ENCODE measurements at places on chromosomes 3 and 15.

- DNase-seq, result peak; percentile 6
These were observed 219.2 kb upstream of the ARHGEF26 start for GRCh38 chr3:153901991-153902390.

GRCh38 chr3:138234401-138235179, 47.5 kb downstream of the ARMC8 start:
- DNase-seq, result peak; percentile 83

DNA sequence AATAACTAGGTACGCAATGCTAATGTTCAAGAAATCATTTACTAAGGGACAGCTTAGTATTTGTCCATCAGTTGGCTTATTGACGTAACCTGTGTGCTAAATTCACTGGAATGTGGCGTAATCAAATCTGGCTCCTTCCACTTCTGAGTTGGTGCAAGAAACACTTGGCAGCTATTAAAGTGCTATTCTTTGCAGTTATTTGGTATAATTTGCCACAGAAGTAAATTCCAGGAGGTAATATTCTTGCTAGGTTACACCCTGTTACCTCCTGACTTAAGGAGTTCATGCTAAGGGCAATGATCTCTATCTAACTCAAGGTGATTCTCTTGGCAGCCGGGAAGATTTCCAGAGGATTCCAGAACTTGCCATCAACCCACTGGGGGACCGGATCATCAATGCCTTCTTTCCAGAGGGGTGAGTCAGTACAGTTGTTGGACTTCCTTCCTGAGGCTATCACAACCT, 25.5 kb downstream of the CHP1 start:
- DNase-seq, result no peak

DNA sequence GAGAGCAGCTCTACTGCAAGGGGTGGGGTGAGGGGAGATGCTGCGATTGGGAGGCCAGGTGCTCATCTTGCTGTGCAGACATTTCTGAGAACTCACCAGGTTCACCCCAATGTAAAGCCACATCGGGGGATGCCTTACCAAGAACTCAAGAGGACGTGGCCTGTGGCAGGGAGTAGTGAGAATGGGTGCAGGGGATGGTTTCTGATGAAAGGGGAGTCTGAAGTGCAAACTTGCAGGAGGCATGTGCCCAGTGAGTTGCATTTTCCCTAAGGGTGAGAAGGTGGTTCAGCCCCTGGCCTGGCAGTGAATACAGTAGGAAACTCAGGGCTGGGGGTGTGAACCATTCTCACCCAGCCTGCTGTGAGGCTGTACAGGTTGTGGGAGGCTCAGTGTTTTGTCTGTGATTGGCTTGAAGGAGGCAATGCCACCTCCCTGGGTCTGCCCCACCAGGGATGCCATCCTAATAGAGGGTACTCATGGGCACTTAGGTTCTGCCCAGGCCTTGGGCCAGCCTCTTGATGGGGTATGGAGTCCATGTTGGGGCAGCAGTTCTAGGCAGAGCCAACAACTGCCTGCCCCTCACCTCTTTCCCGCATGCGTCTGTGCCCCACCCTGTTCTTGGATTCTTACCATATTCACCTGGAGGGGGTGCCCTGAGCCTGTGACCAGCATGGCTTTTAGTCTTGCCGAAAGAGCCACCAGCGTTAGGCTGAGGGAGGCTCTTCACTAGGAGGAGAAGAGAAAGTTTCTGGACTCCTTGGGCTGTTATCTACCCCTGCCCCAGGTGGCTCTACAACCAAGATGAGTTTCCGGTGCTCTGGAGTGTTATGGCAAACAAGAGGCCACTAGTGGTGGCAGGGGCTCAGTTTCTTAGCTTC, 4.5 kb downstream of the HEMK1 start:
- DNase-seq, result no peak

GRCh38 chr3:11549580-11550140, 94.1 kb downstream of the VGLL4 start:
- no peak for DNase-seq

GRCh38 chr3:110654843-110655502, 416.6 kb upstream of the NECTIN3 start:
- no peak for DNase-seq

DNA sequence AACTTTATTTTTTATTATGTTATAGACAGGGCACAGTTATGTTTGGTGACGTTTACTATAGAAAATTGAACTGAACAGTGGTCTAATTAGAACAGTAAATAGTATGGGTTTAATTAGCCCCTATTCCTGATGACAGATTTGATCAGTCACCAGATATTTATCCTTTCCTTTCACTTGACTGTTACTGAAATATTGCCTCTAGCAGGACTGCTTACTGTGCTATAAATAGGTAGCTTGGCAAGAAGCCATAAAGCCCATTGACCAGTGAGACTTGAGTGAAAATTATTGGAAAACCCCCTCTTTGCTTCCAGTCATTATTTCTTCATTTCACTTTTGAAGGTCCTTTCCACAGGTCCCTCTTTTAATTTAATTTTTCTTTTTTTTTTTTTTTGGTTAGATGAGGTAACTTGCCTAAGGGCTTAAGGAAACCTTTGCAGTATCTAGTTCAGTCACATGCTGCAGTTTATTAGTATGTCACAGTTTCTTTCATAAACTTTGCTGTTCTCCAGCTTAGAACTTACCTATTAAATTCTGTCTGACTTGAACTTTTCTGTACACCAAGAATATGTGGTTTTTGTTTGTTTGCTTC, 115.6 kb downstream of the ADAMTSL3 start:
- no peak for DNase-seq

- DNase-seq, result no peak
These were observed 22.3 kb downstream of the CAND2 start for GRCh38 chr3:12818773-12819172.

- no peak for DNase-seq
These were observed 18.2 kb downstream of the HRG start for GRCh38 chr3:186683979-186684378.

DNA sequence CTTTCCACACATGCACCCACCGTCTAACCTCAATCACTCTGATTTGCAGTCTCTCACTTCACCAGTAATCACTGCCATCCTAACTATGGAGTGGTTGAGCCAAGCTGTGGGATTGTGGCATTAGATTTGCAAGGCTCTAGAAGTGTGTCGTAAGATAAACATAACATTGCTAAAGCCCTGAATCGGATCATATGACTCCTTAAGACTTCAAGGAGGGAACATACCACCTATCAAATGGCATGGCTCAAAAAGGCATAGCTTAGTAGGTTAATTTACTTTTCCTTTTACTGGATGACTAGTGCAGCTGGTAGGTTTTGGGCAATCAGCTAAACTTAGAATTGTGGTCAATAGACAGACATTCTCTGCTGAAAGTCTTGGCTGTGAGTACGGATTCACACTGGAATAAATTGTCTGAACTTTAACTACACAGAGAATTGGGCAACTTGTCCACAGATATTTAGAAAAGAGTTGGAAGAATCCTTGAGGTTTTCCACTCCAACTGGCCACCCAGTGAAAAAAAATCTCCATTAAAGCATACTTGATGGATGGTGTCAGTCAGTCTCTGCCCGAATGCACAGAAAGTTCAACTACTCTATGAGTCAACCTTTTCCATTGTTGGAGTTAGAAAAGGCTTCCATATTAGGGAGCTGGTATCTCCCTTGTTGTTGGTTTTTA, 476.7 kb upstream of the CBLB start:
- DNase-seq, result peak; percentile 99

DNA sequence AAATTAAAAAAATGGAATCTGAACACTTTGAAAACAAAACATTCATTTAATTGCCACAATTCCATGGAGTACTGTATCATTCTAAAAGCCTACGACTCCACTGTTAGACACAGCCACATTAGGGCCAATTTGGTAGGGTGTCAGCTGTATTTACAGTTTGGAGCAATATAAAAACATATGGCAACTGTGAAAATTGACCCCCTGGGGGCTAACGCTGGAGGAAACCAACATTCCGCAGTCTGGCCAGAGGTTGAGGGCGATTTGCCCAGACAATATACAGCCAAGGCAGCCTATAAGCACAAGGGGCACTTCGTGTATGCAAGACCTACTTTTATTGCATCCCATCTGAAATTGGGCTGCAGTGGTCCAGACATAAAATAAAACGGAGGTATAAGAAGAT, 476.5 kb upstream of the WNT5A start:
- DNase-seq, result no peak

- peak; percentile 97 for DNase-seq
These were observed 5.4 kb upstream of the PLOD2 start for GRCh38 chr3:146166415-146166821.

DNA sequence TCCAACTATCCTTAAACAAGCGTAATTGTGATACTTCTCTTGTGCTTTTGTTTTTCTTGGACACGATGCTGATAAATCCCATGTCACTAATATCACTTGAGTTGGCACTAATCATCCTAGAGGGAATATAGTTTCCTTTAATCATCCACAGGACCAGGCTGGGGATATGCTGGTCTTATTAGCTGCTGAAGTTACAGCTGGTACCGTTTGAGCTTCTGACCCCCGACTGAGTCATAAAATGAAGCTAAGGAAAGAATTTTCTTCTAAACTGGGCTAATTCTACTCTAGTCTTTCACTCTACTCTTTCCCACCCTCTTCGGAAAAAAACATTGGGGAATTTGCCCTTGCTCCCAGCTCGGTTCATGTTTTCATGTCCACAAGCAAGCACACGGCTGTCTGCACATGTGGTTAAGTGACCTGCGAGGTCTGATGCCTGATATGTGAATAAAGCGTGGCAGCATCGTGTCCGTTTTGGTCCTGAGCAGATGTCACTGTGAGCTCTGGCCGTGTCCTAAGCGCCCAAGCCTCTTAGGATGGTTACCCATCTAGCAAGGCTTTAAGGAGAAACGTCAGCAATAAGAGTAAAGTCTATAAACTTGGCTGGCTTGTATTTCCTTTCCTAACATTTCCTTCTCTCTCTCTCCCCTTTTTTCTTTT, 223.7 kb downstream of the ITPR1 start:
- no peak for DNase-seq

DNA sequence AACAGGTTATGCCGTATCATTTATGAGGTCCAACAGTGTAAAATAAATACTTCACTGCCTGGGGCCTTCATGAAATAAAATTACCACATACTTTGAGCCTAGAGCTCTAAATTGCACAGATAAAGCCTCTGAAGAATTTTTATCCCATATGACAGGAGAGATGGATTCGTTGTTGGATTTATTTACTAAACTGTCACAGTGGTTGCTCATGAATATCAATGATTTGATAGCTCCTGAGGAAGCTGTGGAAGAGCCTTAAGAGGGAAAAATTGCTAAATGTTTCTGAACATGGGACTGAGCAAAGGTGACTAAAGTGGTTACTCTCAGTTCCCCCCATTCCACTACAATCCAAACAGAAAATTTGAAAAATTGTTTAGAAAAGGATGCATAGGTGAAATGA, 558.9 kb upstream of the IL12A start:
- DNase-seq, result peak; percentile 32

DNA sequence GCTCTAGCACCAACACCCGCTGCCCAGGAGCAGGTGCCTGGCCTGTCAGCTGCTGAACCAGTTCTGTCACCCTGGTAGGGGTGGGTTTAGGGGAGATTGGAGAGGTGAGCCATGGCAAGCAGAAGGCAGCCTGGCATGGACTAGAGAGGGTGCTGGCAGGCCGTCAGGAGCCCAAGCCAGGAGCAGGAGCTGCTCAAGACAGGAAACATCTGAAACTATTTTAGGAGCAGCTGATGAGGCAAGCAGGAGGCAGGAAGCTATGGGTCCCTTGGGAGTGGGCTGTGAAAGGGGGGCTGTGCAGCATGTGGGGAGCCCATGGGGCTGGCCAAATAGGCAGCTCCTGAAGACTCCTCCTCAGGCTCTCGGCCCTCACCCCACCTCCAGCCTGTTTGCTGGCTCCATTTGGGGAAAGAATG, 2.3 kb downstream of the INKA1 start:
- no peak for DNase-seq

- no peak for DNase-seq
These were observed 54.4 kb upstream of the KIF23 start for GRCh38 chr15:69359722-69360121.

GRCh38 chr3:147816752-147817151, 407.6 kb downstream of the ZIC1 start:
- DNase-seq, result peak; percentile 9

- no peak for DNase-seq
These were observed 128.5 kb downstream of the LMLN start for GRCh38 chr3:198088421-198088955.

DNA sequence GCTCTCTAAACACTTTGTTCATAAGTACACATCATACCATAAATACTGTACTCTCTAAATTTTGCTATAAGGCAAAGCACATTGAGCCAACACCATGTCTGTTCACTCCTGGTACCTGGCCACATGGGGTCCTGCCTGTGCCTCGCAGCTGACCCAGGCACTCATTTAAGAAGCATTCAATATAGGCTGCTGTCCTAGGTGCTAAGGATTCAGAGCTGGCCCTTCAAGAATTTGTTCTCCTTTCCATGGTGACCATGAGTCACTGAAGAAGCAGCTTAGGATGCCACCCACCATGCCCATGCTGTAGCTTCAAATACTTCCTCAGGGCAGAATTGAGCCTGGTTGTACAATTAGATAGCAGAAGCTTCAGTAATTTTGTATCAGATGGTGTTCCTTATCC, 119.2 kb upstream of the ZBED2 start:
- DNase-seq, result peak; percentile 87

- DNase-seq, result no peak
These were observed 16.3 kb downstream of the ZBTB38 start for GRCh38 chr3:141384575-141384974.

DNA sequence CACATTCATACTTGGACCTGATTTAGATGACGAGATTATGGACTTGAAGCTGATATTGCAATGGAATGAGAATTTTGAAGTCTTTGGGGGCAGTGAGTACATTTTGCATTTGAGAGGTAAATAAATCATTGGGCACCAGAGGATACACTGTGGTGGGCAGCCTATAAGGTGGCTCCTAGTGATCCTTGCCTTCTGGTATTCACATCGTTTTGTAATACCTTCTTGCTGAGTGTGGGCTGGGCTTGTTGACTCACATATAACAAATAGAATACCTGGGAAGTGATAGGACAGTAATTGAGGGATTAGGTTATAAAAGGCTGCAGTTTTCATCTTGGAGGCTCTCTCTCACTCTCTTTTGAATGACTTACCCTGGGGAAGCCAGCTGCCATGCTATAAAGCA, 605.5 kb upstream of the KCNMB2 start:
- peak; percentile 44 for DNase-seq

GRCh38 chr3:120688121-120688520, 6.1 kb upstream of the HGD start:
- DNase-seq, result peak; percentile 25
